ENCODE measurements at places on chromosomes 16 and 17. TPM values are rescaled to one million over a fixed set of nuclear protein-coding genes. Genes with fewer than 3 reads are reported as not detected.

DNA sequence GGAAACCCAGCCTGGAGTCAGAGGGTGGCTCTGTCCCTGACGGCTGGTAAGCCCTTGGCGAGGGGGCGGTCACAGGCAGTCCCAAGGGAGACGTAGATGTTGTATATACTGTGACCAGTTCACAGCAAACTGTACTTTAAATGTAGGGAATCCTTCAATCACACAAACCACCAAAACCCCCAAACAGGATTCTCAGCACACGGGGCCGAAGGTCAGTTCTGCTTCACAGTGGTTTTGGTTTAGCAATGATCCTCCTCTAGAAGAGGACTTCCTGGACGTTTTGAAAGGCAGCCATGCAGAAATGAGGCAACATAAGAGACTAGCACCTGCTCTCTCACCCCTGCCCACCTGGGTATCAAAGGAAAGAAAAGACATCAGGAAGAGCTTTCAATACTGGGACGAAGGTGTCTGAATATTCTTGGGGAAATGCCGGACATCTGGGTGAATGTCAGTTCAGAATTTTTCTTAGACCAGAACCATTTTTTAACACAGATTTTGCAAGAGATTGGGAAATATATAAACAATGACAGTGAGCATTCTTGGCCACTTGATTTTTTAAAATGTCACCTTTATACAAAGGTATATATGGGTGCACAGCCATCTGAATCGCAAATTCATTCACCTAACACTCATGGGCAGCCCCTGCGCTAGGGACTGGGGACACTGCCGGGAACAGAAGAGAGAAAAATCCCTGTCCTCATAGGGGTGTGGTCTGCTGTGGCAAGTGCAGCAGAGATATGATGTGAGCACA, 74.2 kb downstream of the CRISPLD2 start:
- no peak for DNase-seq

GRCh38 chr17:4934173-4934979, 2.3 kb downstream of the GP1BA start:
- no peak for DNase-seq

DNA sequence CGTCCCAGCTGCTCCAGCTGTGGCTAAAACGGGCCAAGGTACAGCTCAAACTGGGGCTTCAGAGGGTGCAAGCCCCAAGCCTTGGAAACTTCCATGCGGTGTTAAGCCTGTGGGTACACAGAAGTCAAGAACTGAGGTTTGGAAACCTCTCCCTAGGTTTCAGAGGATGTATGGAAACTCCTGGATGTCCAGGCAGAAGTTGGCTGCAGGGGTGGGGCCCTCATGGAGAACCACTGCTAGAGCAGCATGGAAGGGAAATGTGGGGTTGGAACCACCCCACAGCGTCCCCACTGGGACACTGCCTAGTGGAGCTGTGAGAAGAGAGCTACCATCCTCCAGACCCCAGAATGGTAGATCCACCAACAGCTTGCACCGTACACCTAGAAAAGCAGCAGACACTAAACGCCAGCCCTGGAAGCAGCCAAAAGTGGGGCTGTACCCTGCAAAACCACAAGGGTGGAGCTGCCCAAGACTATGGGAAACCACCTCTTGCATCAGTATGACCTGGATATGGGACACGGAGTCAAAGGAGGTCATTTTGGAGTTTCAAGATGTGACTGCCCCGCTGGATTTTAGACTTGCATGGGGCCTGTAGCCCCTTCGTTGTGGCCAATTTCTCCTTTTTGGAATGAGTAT, 2.2 kb downstream of the SDR42E1 start:
- no peak for DNase-seq

DNA sequence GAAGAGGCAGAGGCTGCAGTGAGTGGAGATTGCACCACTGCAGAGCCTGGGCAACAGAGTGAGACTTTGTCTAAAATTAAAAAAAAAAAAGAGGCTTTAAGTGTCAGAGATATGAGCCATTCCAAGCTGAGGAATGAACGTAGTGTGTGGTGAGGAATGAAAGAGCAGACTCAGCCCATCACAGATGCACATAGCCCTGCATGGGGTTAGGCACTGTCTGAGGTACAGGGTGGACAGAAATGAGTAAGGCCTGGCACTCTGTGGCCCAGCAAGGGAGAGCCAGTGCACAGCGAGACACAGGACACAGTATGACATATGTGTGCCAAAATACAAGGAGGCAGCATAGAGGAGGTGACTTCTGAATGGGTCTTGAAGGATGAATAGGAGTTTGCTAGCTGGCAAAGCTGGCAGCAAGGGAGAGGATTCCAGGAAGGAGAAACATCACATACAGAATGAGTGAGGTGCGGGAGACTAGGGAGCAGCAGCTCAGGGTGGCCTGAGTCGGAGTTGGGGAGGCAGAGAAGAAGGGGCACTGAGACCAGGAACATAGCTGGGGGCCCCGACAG, 8.7 kb upstream of the ZNF469 start:
- no peak for DNase-seq

RPRML gene
- not detected for total RNA-seq

BTBD17 gene
- not detected for total RNA-seq

SOX9 gene
- not detected for total RNA-seq

DNAJC7 gene
- 86.7 TPM for total RNA-seq

All from activated naive CD8-positive, alpha-beta T cell treated with anti-CD3 and anti-CD28 coated beads, Interleukin-2, amount 10 ng/mL, durations not matched to agents 7 days and 5 days (primary cell).